Astrocyte (in vitro differentiated cells and primary cell): ENCODE measurements at places on chromosomes 13 and 19. TPM values are rescaled to one million over a fixed set of nuclear protein-coding genes. Genes with fewer than 3 reads are reported as not detected.

ZNF506 gene
- 12.3 and 12.9 TPM in 2 replicates for total RNA-seq

- H3K36me3 ChIP-seq: no peaks in the 10 kb centered on the region
- no peak for DNase-seq
- no peak overlapping the region for H3K27ac ChIP-seq
- no peaks in the 10 kb centered on the region for H3K4me1 ChIP-seq
- H3K27me3 ChIP-seq: no peaks in the 10 kb centered on the region
Measured at GRCh38 chr13:63167699-63168337, 1752.2 kb upstream of the PCDH20 start.

- H3K4me1 ChIP-seq: peaks cover 54% of the 10 kb centered on the region
- peak overlapping the region; percentile 70 for H3K4me3 ChIP-seq
- H3K36me3 ChIP-seq: no peaks in the 10 kb centered on the region
- H3K27ac ChIP-seq: peak overlapping the region; percentile 11
Measured at GRCh38 chr19:18418483-18419194, 559 bp upstream of the SSBP4 start.

COL5A3 gene
- total RNA-seq: 22.2 and 28.0 TPM in 2 replicates

GRCh38 chr19:47241919-47242577, 11.0 kb upstream of the BBC3 start:
- H3K36me3 ChIP-seq: no peaks in the 10 kb centered on the region
- H3K4me1 ChIP-seq: peaks cover 31% of the 10 kb centered on the region
- peak; percentile 15 for DNase-seq
- H3K4me3 ChIP-seq: no peak overlapping the region
- H3K27me3 ChIP-seq: no peaks in the 10 kb centered on the region

- peak overlapping the region; percentile 40 for H3K4me3 ChIP-seq
- peaks cover 46% of the 10 kb centered on the region for H3K4me1 ChIP-seq
- H3K27ac ChIP-seq: peak overlapping the region; percentile 68
- no peaks in the 10 kb centered on the region for H3K27me3 ChIP-seq
- no peaks in the 10 kb centered on the region for H3K36me3 ChIP-seq
Measured at GRCh38 chr13:110258876-110259631, 47.9 kb downstream of the COL4A1 start.
